Bone marrow (tissue), 2 donors: ENCODE measurements at places on chromosomes 7 and 10.
A peak's percentile ranks its signal among the peaks of the same experiment; 100 is the strongest.

DNA sequence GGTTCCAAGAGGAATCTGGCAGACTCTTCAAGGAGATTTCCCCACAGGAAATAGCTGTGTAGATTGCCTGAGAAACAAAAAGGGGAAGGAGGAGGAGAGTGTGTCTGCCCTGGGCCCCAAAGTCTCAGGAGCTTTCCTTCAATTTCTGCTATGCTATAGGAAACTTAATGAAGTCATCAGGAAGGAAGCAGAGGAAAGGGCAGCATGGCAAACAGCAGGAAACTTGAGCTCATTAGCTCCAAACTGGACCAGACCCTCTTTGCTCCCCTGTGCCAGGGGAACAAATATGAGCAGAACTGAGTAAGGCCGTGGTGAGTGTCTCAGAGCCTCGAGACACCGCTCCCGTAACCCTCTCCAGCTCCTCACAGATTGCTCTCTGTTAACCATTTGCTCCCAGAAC lies 4.8 kb upstream of the KCNIP2 start:
- DNase-seq, result no peak

GRCh38 chr10:31153692-31154091 lies 122.0 kb upstream of the ZNF438 start:
- DNase-seq, result no peak

GRCh38 chr10:121662945-121663917 lies 65.0 kb upstream of the FGFR2 start:
- DNase-seq, result no peak

DNA sequence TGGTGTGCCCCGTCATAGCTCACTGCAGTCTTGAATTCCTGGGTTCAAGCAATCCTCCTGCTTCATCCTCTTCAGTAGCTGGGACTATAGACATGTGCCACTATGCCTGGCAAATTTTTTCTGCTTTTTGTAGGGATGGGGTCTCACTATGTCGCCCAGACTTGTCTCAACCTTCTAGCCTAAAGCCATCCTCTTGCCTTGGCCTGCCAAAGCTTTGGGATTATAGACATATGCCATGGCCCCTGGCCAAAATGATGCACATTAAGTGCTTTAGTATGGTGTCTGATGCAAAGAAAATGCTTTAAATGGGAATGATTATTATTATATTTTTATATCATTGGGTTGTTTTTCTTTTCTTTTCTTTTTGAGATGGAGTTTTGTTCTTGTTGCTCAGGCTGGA lies 33.2 kb upstream of the VCL start:
- DNase-seq, result no peak

DNA sequence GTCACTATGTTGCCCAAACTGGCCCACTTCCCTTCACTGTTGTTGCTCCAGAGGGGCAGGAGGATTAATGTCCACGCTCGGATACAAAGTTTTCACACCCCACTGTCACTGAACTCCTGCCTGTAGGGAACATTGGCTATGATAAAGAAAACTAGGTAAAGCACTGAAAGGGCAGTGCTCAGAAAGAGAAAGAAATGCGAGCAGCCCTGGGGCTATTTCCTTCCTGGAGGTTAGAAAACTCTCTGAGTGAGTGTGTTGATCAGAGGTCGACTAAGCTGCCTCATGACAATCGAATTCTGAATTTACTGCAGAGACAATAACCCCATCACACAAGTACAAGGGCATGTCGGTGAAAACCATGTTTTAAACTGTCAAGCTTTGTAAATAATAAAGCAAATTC lies 227.2 kb upstream of the PITRM1 start:
- no peak for DNase-seq

DNA sequence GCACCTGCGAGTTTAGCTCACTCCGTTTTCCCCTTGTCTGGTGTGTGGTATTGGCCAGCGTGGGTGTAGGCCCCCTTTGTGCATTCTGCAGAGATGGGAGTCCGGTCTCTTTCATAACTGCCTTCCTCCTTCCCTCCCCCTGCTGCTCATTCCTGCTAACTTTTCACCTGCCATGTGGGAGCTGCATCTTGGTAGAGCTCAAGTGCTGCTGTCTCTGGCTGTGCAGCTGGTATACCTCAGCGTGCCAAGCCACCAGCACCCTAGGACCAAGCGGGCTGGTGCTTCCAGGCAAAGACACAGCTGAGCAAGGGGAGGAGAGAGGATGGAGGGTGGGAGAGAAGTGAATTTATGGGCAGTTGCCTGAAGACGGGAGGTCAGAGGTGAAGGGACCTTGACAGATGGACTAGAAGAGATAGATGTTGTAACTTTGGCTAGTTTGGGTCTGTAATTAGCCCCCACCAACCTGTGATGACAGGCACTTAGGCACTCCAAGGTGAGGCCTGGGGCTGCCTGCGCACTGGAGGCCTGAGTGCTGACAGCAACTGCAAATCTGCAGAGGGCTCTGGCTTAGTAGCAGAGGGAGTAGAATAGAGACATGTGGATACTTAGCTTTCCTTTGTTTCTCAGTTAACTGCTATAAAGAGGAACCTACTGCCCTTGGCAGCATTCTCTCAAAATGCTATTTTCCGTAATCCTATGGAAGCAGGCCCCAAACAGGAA lies 148.8 kb upstream of the AGK start:
- DNase-seq, result no peak

GRCh38 chr10:60236869-60237524 lies 152.7 kb downstream of the ANK3 start:
- DNase-seq, result peak; percentile 54

GRCh38 chr10:88730864-88731263 lies 24.8 kb downstream of the LIPK start:
- no peak for DNase-seq

DNA sequence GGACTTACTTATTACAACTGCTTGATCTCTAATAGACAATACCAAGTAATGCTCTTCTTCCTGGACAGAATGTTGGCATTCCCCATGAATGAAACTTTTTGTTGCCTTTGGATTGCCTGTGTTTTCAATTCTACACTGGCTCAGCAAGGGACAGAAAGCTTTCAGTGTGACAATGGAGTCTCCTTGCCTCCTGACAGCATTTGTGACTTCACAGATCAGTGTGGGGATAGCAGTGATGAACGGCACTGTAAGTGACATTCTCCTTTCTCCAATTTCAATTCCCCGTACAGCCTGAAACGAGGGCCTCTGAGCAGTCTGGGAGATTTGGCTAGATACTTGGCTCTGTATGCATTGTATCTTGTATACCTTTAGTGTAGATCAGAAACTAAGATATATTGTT lies 290 bp downstream of the MALRD1 start:
- no peak for DNase-seq
